ENCODE measurements at places on chromosomes 11 and 22. TPM values are rescaled to one million over a fixed set of nuclear protein-coding genes. Genes with fewer than 3 reads are reported as not detected.

Gene INCENP
- 122 TPM for total RNA-seq

Gene CYP2R1
- 7.2 TPM for total RNA-seq

DNA sequence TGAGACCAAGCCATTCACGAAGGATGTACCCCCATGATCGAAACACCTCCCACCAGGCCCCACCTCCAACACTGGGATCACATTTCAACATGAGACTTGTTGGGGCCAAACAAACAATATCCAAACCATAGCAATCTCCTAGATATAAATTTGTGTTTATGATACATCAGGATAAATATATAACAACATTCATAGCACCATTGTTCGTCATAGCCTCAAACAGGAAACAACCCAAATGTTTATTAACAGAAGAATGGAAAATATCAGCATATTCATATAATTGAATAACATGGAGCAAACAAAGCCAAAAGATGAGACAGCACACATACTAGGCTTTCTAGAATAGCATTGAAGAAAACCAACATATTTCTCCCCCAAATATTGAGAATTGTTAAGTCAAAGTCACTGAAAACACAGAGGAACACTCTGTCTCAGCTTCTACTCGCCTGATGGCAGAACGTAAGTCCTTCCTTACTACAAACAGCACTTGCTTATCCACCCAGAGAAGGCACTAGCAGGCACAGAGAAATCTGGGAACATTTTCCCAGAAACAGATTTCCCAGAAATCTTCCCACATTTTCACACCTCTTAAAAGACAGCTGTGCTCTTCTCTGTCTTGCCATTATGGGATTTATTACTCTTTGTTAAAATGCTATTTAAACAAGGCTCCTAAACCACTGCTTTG, 8.1 kb upstream of the GDPD4 start:
- no peaks in the 10 kb centered on the region for H3K36me3 ChIP-seq
- no peaks in the 10 kb centered on the region for H3K4me1 ChIP-seq
- H3K4me3 ChIP-seq: no peak overlapping the region
- no peaks in the 10 kb centered on the region for H3K27me3 ChIP-seq
- no peak overlapping the region for H3K27ac ChIP-seq

DNA sequence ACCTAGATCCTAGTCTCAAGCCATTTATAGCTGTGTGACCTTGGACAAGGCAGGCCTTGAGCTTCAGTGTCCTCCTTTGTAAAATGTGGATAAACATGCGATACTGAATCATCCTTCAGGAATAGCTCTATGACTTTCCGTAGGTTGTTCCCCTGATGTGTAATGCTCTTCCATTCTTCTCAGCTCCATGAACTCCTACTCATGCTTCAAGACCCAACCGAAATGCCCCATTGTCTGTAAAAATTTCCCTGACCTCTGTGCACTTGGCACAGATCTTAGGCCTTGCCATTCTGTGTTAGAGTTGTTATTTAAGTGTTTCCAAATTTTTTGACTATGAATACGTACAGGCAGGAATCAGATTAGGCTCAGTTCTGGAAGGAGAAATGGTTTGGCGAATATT, 3.3 kb upstream of the BEST1 start:
- peaks cover 23% of the 10 kb centered on the region for H3K4me1 ChIP-seq
- H3K36me3 ChIP-seq: no peaks in the 10 kb centered on the region
- no peak overlapping the region for H3K4me3 ChIP-seq
- no peaks in the 10 kb centered on the region for H3K27me3 ChIP-seq
- DNase-seq: no peak

GRCh38 chr11:75565221-75565814, 3.3 kb downstream of the SERPINH1 start:
- H3K27me3 ChIP-seq: no peaks in the 10 kb centered on the region
- H3K4me3 ChIP-seq: no peak overlapping the region
- H3K4me1 ChIP-seq: peaks cover 31% of the 10 kb centered on the region
- H3K36me3 ChIP-seq: peaks cover 36% of the 10 kb centered on the region
- no peak overlapping the region for H3K27ac ChIP-seq
- no peak for DNase-seq

GRCh38 chr22:38271927-38272372, 860 bp downstream of the TMEM184B start:
- peaks cover 21% of the 10 kb centered on the region for H3K36me3 ChIP-seq
- peak overlapping the region; percentile 90 for H3K4me3 ChIP-seq
- no peaks in the 10 kb centered on the region for H3K27me3 ChIP-seq
- peak; percentile 68 for DNase-seq
- H3K27ac ChIP-seq: peak overlapping the region; percentile 62

DNA sequence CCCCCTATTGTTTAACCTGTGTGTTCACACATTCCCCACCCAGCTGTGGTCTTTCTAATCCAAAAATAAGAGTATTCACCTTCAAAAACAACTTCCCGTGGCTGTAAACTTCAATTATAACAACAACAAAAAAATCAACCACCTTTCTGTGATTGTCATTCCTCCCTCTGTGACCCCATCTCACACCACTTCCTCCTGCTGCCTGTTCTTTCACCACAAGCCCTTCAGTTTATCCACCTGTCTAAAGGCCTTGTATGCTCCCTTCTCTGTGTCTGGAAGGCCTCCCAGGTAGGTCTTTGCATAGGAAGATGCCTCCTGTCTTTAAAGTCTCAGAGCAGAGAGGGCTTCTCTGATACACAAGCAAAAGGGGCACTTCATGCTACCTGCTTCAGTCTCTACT, 707.7 kb downstream of the OPCML start:
- H3K4me1 ChIP-seq: no peaks in the 10 kb centered on the region
- H3K27ac ChIP-seq: no peak overlapping the region
- H3K27me3 ChIP-seq: no peaks in the 10 kb centered on the region
- no peaks in the 10 kb centered on the region for H3K36me3 ChIP-seq
- no peak for DNase-seq

DNA sequence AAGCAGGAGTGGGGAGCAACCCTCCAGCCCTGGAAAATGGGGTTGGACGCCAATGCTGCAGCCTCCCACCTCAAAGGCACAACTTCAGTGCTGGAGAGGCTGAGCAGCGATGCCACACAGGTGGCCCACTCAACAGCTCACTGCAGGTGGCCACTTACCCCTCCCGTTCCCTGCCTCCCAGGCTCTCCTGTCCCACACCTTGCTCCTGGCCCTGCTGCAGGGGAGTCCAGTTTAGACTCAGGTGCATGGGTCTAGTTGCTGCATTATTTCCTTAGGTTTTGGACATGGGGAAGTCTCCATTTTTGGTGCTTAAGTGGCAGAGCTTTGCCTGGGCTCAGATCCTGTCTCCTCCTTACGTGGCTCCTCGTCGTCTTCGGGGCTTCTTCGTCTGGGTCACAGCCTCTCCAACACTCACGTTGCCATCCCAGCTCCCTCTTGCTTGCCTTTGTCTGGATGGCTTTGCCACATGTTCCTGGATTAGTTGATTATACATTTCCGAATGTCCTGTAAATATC, 898.3 kb downstream of the BRD1 start:
- H3K4me1 ChIP-seq: no peaks in the 10 kb centered on the region
- no peak overlapping the region for H3K4me3 ChIP-seq
- H3K36me3 ChIP-seq: no peaks in the 10 kb centered on the region
- H3K27ac ChIP-seq: no peak overlapping the region
- peaks cover 65% of the 10 kb centered on the region for H3K27me3 ChIP-seq

DNA sequence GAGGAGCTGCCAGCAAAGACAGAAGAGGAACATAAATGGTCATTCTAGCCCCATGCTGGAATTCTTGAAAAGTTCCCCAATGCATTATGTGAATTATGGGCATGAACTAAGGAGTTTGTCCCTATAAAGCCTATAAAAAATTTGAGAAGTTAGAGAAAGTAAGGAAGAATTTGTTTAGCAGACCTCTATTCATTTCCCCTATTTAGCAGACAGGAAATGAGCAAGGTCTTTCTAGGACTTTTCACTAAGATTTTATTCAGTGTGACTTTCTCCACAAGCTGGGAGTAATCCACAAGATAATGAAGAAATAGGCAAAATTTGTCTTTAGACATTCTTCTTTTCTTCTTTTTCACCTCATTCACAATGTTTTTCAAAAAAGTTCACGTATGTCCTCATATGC, 20.0 kb downstream of the PRRG4 start:
- H3K36me3 ChIP-seq: no peaks in the 10 kb centered on the region
- no peaks in the 10 kb centered on the region for H3K27me3 ChIP-seq
- no peak for DNase-seq
- H3K4me1 ChIP-seq: no peaks in the 10 kb centered on the region
- no peak overlapping the region for H3K27ac ChIP-seq

GRCh38 chr22:38570779-38571364, 889 bp upstream of the DMC1 start:
- H3K4me1 ChIP-seq: peaks cover 10% of the 10 kb centered on the region
- DNase-seq: peak; percentile 35
- no peaks in the 10 kb centered on the region for H3K36me3 ChIP-seq
- H3K4me3 ChIP-seq: peak overlapping the region; percentile 64

DNA sequence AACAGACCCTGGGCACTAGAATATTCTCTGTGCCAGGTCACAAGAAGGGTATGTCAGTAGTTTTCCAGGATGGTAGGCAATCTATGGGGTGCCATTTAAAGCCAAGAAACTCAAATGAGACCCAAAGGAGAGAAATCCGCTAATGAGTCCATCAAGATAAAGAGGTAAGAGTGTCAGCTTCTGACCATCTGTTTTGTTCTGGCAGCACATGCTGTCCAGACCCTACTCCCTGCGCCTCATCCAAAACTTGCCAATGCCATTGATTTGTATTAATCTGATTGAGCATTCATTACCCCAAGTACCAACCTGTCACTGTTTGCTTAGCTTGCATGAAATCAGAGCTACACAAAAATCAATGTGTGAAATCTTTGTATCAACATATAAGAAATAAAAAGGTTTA, 229.0 kb downstream of the BLID start:
- DNase-seq: no peak
- H3K27me3 ChIP-seq: no peaks in the 10 kb centered on the region
- H3K27ac ChIP-seq: no peak overlapping the region
- H3K4me3 ChIP-seq: no peak overlapping the region
